NCI-H187 (cell line): ENCODE measurements at places on chromosomes 12 and 14.

- no peak for DNase-seq
These were observed 229.1 kb downstream of the PPM1H start for GRCh38 chr12:62705846-62706245.

DNA sequence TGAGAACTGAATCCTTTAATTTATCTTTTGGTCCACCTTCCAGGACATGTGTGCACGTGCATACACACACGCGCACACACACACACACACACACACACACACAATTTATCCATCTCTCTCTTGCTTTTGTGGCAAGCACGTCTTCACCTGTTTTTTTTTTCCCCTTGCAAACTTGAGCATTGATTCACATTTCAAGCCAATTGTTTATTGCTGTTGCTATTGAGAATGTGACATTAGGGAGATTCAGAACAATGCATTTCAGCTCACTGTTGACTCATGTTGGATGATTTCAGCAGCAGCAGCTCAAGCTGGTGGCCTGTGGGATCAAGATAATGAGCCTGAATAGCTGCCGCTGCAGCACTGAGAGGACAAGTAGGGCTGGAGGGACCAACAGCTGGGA is 128.9 kb downstream of the SNAPC1 start:
- no peak for DNase-seq

GRCh38 chr12:131141514-131141913 is 187.8 kb downstream of the ADGRD1 start:
- DNase-seq = no peak

GRCh38 chr14:100223332-100224201 is 15.4 kb upstream of the YY1 start:
- DNase-seq = no peak

- DNase-seq = no peak
These were observed 1.2 kb upstream of the DDN start for GRCh38 chr12:49000346-49000745.

- DNase-seq = no peak
These were observed 1.7 kb downstream of the YY1 start for GRCh38 chr14:100240668-100241032.

GRCh38 chr12:19915392-19916195 is 452.7 kb upstream of the PDE3A start:
- DNase-seq = peak; percentile 32

DNA sequence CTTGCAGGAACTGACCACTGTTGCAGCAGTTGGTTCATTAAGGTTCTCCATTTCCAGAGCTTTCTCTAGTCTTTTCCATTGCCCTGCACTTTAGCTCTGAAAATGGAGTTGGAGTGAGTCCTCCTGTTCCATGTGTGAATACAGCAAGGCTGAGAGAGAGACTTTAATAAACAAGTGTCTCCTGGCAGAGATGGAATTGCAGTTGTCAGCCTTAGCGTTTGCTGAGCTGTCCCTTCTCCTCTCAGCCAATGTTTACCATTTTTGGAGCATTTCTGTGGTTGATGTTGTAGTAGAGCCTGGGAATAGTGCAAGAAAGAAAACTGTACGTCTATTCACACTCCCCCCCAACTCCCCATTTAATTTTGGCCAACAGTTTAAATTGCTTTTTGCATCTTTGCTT is 7.5 kb upstream of the MANSC4 start:
- DNase-seq = no peak

DNA sequence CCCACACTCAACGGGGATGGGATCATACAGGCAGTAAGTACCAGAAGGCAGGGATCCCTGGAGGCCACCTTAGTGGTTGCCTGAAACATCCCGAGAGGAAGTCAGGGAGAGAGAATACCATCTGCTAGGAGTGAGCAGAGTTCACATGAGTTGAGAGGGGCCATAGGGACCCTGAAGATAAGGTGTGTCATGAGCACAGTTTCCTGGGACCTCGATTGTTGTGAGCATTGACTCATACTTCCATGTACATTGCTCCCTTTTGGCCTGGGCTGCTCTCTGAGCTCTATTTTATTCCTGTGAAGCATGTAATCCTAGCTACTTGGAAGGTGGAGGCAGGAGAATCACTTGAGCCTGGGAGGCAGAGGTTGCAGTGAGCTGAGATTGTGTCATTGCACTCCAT is 120.5 kb downstream of the TBC1D30 start:
- no peak for DNase-seq

DNA sequence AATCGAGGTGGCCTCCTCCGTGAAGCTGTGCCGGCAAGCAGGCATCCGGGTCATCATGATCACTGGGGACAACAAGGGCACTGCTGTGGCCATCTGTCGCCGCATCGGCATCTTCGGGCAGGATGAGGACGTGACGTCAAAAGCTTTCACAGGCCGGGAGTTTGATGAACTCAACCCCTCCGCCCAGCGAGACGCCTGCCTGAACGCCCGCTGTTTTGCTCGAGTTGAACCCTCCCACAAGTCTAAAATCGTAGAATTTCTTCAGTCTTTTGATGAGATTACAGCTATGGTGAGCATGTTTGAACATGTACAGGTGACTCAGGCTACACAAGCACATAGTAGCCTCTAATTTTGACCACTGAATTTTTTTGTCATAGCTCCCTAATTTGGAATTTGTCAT is 59.7 kb downstream of the ATP2A2 start:
- no peak for DNase-seq

DNA sequence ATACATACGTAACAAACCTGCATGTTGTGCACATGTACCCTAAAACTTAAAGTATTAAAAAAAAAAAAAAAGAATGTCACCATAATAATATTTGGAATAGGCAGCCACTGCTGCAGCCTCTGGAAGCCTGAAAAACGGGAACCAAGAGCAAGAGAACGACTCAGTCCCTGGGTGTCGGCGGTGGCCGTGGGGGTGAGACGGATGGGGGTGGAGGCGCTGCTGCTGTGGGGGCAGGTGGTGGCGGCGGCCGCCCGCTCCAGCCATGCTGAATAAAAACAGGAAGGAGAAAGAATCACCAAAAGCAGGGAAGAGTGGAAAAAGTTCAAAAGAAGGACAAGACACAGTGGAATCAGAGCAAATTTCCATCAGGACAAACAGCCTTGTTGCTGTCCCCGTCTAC is 46.9 kb downstream of the ZFYVE21 start:
- no peak for DNase-seq

- no peak for DNase-seq
These were observed 40.4 kb upstream of the GZMB start for GRCh38 chr14:24674204-24674970.

DNA sequence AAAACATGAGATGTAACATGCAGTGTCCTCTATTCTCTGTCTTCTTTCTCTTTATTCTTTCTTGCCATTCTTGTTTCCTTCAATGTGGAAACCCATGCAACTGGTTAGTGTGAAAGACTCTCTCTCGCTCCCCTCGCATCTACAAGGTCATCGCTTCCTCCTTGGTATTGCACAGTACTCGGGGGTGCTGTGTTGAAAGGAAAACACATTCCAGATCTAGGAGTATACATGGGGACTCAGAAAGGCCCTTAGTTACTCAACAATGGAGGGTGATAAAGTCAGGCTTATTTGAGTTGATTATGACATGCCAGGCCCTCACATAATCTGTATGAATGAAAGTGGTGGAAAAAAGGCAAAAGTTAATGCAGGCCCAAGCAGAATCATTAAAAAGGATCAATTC is 75.5 kb upstream of the OVCH1 start:
- DNase-seq = no peak
